Activated CD4-positive, alpha-beta memory T cell treated with anti-CD3 and anti-CD28 coated beads, Interleukin-2, amount 10 ng/mL, durations not matched to agents 7 days and 5 days (primary cell): ENCODE measurements at places on chromosomes 6 and 20. TPM values are rescaled to one million over a fixed set of nuclear protein-coding genes. Genes with fewer than 3 reads are reported as not detected.

- peaks cover 10% of the 10 kb centered on the region for H3K4me1 ChIP-seq
- H3K4me3 ChIP-seq = no peak overlapping the region
- no peak overlapping the region for H3K27ac ChIP-seq
- H3K36me3 ChIP-seq = peaks cover 71% of the 10 kb centered on the region
Measured at GRCh38 chr6:158667360-158667981, 17.6 kb downstream of the SYTL3 start.

GRCh38 chr6:4606821-4607704 lies 169.1 kb upstream of the CDYL start:
- H3K4me1 ChIP-seq = peaks cover 2% of the 10 kb centered on the region
- DNase-seq = no peak
- H3K27me3 ChIP-seq = peaks cover 2% of the 10 kb centered on the region
- H3K4me3 ChIP-seq = no peak overlapping the region
- no peak overlapping the region for H3K27ac ChIP-seq

DNA sequence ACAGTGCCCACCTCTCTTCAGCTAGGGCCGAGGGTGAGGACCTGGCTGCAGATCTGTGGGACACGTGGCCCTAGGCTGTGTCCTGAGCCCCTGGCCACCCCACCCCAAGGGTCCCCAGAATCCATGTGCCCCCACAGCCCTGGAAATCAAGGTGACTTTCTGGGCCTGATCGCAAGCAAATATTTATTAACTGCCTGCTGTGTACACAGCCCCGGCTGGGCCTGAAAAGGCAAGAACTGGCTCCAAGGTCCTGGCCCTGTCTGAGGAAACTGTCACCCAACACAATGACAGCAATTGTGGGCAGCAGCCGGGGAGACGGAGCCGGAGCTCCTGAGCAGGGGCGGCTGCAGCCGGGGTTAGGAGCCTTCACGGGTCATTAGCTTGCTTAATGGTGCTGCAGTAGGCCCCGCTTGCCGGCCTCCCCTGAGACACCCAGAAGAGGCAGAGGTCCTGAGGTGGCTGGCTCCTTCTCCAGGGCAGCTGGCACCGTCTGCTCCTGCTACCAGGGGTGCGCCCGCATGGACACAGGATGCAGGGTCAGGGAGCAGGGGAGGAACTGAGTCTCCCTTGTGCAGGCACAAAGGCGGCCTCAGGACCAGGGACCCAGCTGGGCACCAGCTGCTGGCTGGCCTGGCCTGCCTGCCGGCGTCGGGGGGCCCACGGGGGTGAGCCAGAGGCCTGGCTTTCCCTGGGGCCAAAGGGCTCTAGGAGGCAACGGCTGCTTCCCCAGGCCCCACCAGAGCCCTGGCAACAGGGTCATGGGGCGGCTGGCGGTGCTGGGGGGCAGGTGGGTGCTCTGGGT lies 24.1 kb downstream of the NPEPL1 start:
- no peak overlapping the region for H3K27ac ChIP-seq
- H3K27me3 ChIP-seq = peaks cover 8% of the 10 kb centered on the region
- no peak overlapping the region for H3K4me3 ChIP-seq
- no peaks in the 10 kb centered on the region for H3K36me3 ChIP-seq
- no peaks in the 10 kb centered on the region for H3K4me1 ChIP-seq

DNA sequence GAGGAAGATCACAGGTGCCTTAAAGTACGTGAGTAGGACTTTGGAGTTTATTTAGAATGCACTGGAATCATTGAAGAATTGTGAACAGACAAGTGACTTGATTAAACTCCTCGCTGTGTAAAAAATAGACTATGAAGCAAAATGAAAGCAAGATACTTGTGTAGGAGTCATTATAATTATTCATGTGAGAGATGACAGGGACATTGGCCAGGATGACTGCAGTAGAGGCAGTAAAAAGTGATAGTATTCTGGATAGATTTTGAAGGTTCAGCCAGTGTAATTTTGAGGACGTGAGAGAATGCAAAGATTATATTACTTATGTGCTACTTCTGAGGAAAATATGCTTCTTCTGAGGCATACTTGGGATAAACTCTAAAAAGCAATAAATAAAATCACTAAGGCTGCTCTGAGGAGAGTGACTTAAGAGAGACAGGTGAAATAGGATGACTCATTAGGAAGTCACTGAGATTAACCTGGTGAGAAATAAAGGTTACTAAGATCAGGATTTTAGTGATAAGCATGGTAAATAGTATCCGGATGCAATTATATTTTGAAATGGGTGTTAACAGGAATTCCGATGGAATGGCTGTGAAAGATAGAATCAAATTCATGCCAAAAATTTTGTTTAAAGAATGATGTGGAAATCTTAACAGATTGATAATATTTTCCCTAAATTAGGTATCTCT lies 202.0 kb downstream of the CENPW start:
- no peaks in the 10 kb centered on the region for H3K27me3 ChIP-seq
- no peak overlapping the region for H3K4me3 ChIP-seq
- no peak for DNase-seq
- H3K27ac ChIP-seq = no peak overlapping the region
- H3K36me3 ChIP-seq = no peaks in the 10 kb centered on the region

DNA sequence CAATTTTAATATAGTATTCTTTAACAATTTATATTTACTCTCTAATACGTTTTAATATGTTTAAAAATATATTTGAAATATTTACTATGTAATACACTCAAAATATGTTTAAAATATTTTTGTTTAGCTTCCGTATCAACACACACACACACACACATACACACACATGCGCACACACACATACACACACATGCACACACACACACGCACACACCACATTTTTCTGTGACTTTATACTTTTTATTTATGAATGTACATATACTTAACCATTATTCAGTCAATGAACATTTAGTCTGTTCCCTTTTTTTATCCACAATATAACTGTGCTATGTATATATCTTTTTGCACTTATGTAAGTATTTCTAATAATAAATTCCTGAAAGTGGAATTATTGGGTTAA lies 15.7 kb downstream of the OR2B6 start:
- DNase-seq = no peak
- H3K4me1 ChIP-seq = no peaks in the 10 kb centered on the region
- H3K27ac ChIP-seq = no peak overlapping the region
- H3K27me3 ChIP-seq = peaks cover 11% of the 10 kb centered on the region
- H3K4me3 ChIP-seq = no peak overlapping the region

- H3K4me1 ChIP-seq = no peaks in the 10 kb centered on the region
- peaks cover 2% of the 10 kb centered on the region for H3K27me3 ChIP-seq
- no peak overlapping the region for H3K27ac ChIP-seq
- no peak overlapping the region for H3K4me3 ChIP-seq
Measured at GRCh38 chr6:161446949-161447348, 173.1 kb upstream of the AGPAT4 start.

Gene PRRT1
- total RNA-seq = 0.28 TPM
